NCI-H510A treated with DMSO at 0.1 percent for 48 hours (cell line): ENCODE measurements at places on chromosomes 12 and 14.

DNA sequence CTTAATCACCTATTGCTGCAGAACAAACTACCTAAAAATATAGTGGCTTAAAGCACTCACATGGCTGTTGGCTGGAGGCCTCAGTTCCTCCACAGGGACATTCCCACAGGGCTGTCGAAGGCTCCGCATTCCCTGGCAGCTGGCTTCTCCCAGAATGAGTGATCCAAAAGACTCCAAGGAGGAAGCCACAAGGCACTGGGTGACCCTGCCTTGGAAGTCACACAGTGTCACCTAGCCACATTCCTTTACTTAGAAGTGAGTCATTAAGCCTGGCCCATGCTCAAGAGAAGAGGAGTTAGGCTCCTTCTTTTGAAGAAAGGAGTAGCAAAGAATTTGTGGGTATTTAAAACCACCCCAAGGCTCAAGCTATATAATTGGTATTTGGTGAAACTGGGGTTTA is 63.9 kb upstream of the MAP1LC3B2 start:
- DNase-seq: no peak

DNA sequence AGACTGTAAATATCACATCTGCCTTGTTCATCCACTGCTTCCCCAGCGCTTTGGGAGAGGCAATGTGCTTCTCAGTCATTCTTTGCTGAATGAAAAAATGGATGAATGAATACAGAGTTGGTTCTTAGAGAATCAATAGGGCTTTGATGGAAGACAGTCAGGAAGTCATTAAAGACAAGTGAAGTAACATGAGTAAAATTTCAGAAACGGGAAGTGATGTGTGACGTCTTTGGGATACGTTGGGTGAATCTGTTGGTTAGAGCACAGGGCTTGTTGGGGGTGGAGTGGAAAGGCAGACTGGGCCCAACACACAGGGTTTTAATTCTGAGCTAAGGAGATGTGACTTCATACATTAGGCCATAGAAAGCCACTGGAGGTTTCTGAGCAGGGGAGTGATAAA is 39.0 kb upstream of the NRXN3 start:
- no peak for DNase-seq

DNA sequence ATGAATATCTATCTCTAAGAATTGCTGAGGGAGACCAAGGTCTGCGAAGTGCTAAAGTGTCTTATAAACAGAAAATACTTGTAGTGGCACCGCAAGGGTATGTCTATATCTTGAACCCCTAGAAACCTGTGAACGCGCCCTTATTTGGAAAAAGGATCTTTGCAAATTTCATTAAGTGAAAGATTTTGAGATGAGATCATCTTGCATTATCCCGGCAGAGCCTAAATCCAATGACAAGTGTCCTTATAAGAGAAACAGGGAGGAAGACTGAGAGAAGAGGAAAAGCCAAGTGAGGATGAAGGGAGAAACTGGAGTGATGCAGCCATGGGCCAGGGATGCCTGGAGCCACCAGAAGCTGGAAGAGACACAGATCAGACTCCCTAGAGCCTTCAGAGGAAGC is 27.7 kb downstream of the RBM19 start:
- DNase-seq: no peak

- no peak for DNase-seq
Measured at GRCh38 chr14:33259764-33260163, 321.1 kb downstream of the NPAS3 start.

DNA sequence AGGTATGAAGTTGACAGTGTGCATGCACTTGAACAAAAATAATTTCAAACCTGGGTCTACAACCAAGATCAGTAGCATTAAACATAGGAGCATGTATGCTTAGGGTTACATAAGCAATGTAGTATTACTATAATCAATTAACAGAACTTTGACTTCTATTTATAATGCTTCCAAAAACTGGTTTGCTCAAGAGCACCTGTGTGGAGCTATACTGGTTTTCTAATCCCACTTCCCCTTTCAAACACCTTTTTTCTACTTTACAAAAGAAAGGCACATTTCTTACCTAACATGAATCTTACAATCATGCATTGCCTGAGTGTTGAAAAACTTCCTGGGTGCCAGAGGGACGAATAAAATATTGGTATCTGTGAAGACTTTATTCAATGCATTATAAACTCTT is 72.7 kb downstream of the EFCAB11 start:
- no peak for DNase-seq

DNA sequence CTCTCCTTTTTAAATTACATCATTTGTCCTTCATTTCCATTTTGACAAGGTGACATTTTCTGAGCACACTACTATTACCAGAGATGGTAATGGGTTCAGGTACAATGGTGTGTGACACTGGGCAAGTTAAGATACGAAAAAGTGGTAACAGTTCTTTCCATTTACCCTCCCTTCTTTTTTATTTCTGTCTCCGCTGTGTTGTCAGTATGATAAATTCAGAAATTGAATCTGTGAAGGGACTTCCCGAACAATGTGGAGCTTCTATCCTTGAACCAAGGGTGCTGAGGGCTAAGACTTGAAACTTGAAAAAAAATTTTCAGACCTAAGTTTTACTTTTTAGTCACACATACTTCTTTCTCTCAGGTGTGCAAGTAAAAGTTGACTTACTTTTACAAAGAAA is 103.7 kb downstream of the ERC1 start:
- DNase-seq: no peak

- no peak for DNase-seq
Measured at GRCh38 chr12:65741656-65742017, 82.6 kb upstream of the HMGA2 start.

DNA sequence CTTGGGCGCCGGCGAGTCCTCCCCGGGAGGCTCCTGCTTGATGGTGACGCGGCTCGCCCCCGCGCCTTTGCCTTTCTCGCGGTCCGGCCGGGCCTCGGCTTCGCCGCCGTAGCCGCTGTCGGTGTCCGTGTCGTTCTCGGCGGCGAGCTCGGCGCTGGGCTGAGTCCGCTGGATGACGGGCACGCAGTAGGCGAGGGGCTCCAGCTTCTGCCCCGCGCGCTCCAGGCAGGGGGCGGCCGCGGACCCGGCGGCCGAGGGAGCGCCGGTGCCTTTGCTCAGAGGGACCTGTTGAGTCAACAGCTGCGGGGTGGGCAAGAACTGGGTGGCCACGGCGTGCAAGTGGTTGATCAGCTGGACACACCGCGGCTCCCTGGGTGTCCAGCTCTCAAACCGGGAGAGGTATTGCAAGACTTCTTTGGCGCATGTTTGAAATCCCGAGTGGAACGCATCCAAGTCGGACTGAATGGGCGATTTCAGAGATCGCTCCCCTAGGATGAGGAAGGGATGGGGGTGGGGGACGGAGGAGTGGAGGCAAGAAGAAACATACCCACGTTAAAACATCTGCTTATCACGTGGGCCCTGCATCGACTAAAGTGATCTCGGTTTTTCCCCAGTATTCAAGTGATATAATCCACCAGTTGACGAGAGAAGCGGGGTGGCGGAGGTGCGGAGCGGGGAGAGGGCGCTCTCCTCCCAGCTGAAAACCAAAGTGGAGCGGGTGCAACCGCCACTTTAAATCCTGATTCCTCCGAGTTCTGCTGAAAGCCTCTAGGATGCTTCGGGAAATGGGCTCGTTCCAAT is 2.0 kb downstream of the BHLHE41 start:
- peak; percentile 18 for DNase-seq

DNA sequence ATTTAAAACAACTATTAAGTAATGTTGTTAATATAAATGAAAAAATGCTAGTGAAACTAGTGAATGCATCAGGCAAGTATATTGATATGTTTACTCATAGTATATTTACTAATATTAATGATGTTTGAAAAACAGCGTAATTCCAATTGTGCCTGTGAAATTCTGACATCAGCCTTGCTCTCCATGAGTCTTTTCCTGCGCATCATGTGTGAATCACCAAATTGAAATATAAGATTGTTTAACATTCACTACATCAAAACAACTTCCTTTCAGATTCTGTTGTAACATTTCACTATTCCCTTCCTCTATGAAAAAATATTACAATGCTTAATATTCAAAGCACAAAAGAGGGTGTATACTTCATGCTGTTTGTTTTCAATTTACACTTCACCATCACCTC is 1995.9 kb upstream of the SEL1L start:
- DNase-seq: no peak

GRCh38 chr12:128784030-128784760 is 39.6 kb downstream of the SLC15A4 start:
- DNase-seq: no peak

- DNase-seq: no peak
Measured at GRCh38 chr12:1457901-1458300, 136.5 kb downstream of the FBXL14 start.

DNA sequence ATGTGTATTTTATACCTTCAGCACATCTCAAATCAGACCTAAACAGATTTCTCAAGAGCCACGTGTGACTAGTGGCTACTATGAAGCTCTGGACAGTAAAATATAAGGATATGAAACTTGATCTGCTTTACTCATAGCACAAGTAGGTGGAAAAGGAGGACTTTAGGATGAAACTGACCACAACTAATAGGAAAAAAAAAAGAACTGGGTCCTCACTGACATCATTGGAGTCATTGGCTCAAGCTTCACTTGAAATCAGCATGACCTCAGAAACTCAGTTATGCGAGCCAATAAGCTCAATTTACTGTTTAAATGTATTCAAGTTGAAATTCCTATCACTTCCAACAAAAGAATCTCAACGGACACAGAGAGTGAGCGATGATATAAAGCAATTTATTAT is 34.1 kb upstream of the CIT start:
- no peak for DNase-seq

GRCh38 chr14:87864356-87865270 is 128.4 kb downstream of the GALC start:
- no peak for DNase-seq

DNA sequence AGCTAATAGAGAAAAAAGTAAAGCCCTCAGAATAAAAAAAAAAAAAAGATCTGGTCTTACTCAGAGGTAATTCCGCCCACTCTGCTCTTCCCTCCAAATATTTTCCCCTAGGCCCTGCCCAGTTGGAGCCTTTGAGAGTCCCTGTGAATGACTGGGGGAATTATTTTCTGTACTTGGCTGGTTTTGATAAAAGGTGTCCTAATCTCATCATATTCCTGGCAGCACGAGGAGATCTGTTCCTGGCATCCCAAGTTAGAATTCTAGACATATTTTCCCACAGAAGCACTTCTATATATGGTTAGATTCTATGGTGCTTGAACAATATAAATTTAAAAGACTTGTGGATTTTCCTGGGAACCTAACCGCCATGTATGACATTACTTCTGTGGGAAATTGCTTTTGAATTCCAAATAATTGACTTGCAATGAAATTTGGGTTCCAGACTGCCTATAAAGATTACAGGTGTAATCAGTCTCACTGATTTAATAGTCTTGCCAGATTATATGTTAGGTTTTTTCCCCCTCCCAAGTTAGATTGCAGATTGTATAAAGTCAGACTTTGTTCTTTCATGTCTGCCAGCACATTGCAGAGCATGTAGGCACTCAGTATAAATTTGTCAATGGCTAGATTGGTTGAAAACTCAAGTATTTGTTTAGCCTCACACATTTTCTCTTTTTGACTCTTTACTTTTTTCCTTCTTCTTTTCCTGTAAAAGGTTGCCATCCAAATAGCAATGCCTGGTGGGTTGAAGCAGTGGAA is 12.3 kb downstream of the GPX2 start:
- no peak for DNase-seq

- DNase-seq: no peak
Measured at GRCh38 chr14:69101331-69101826, 51.5 kb downstream of the DCAF5 start.

GRCh38 chr12:58584880-58585279 is 335.4 kb downstream of the LRIG3 start:
- no peak for DNase-seq

- no peak for DNase-seq
Measured at GRCh38 chr12:9717070-9717925, 15.6 kb downstream of the CLECL1 start.

- no peak for DNase-seq
Measured at GRCh38 chr12:117111386-117111785, 12.2 kb upstream of the TESC start.

DNA sequence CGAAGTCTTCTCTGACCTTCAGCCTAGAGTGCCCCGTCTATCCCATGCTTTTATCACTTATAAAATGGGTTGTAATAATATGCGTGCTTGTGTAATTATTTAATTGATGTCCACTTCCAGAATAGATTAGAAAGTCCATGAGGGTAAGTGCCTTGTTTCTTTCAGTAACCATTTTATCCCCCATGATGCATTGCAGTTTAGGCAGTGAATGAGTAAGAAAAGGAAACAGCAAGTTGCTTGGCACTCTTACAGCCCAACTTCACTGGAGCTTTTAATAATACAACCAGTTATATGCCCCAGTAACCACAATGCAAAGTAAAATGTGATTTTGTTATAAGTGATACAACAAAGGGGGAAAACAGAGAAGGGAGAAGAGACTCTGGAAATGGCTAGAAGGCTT is 287.3 kb downstream of the MED13L start:
- DNase-seq: no peak

DNA sequence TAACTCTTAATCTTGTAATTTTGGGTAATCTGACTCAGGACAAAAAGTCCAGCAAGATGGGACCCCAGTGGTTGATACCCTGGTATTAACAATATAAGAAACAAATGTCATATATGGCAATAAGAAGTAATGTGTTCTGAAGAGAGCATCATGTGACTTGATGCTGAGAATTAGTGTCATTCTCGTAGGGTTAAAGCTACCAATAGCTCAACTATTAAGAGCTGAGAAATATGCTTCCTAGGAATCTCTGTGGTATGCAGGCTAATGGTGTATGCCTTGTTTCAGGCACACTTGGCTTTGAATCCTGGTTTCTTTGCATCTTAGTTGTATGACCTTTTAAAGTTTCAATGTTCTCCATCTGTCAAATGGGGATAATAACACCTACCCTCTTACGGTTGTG is 9.1 kb downstream of the MYRFL start:
- DNase-seq: no peak
